Left lung (tissue), 14 donors: ENCODE measurements at places on chromosomes 7 and 10. TPM values are rescaled to one million over a fixed set of nuclear protein-coding genes. Genes with fewer than 3 reads are reported as not detected.
A peak's percentile ranks its signal among the peaks of the same experiment; 100 is the strongest.

GRCh38 chr7:1103789-1104515 is 16.0 kb downstream of the GPER1 start:
- no peaks in the 10 kb centered on the region for H3K4me1 ChIP-seq
- no peak overlapping the region for H3K4me3 ChIP-seq
- DNase-seq, result no peak
- H3K36me3 ChIP-seq, result no peaks in the 10 kb centered on the region
- no peak overlapping the region for H3K27ac ChIP-seq

DNA sequence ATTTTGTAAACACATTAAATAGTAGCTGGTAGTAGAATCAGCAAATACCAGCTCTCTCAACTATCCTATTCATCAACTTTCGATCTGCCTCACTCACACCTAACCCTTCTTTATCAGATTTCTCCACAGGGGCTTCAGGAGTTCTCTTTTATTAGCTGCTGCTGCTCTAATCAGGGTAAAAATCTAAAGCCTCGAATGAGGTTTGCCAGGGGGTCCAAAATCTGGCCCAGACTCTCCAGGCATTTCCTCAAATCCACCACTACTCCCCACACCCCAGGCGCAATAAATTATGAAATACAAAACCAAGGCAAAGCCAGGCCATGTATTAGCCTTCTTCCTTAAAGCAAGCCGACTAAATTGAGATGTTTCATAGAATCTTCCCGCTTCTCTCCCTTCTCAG is 2.3 kb downstream of the RNF216 start:
- H3K27me3 ChIP-seq, result no peaks in the 10 kb centered on the region
- H3K4me1 ChIP-seq, result peaks cover 46% of the 10 kb centered on the region
- H3K4me3 ChIP-seq, result no peak overlapping the region
- no peaks in the 10 kb centered on the region for H3K36me3 ChIP-seq
- no peak overlapping the region for H3K27ac ChIP-seq

DNA sequence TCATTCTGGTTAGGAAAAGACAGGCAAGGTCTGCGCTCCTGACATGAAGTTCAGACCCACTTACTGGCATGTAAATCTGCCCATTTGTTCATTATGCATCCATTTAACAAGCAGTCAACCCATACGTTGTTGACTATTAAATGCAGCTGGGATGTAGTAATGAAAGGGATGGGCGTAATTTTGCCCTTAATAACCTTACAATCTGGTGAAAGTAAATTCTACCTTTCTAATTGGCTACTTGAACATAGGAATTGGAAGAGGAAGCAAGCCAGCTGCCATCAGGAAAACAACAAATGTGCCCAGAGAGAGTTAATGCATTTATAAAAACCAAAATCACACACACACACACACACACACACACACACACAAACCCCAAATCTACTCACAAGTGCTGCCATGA is 170.2 kb upstream of the PITRM1 start:
- H3K4me3 ChIP-seq, result no peak overlapping the region
- no peaks in the 10 kb centered on the region for H3K36me3 ChIP-seq
- H3K4me1 ChIP-seq, result no peaks in the 10 kb centered on the region
- no peak overlapping the region for H3K27ac ChIP-seq
- DNase-seq, result no peak

DNA sequence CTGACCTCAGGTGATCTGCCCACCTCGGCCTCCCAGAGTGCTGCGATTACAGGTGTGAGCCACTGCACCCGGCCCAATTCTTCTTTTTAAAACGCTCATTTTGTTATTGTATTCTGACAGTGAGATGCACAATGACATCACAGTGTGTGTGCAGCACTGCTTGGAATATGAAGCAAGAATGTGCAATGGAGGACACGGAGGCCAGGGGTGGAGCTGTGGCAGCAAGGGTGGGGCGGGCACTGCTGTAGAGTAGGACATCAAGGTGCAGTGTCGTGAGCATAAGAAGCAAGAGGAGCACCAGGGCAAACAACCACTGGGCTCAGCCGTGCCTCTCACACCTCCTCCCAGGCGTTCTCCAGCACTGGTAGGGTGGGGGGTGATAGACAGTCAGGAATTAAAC is 26.8 kb upstream of the GRID1 start:
- DNase-seq, result no peak
- H3K4me3 ChIP-seq, result no peak overlapping the region
- H3K4me1 ChIP-seq, result peaks cover 8% of the 10 kb centered on the region
- no peaks in the 10 kb centered on the region for H3K36me3 ChIP-seq
- H3K27ac ChIP-seq, result no peak overlapping the region

DNA sequence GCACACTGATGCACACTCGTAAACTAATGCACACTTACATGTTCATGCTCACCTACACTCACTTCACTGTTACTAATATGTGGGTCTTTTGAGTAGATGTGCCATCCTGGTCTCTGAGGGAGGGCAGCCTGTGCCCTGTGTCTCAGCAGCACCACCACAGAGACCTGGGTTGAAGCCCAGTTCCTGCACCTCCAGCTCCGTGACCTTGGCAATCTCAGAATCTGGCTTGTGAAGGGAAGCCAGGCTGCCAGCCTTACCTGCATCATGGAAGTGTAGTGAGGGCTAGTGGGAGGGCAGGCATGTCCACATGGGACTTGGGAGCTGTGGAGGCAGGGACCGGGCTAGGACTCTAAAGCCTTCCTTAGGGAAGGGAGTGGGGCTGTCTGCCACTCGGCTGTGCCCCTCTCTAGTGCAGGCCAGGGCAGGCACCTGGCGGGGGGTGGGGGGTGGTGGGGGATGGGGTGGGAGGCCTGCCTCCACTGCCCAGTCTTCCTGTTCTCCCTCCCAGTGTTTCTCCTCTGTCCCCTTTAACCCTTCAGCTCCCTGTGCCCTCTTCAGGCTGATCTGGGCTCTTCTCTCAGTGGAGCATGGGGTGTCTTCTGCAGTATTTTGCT is 8.1 kb downstream of the ADCY1 start:
- H3K4me1 ChIP-seq, result no peaks in the 10 kb centered on the region
- no peak overlapping the region for H3K27ac ChIP-seq
- no peaks in the 10 kb centered on the region for H3K36me3 ChIP-seq
- H3K27me3 ChIP-seq, result no peaks in the 10 kb centered on the region
- DNase-seq, result no peak

- no peak overlapping the region for H3K27ac ChIP-seq
- H3K27me3 ChIP-seq, result no peaks in the 10 kb centered on the region
- no peak overlapping the region for H3K4me3 ChIP-seq
Observed at GRCh38 chr10:62903828-62904227, 87.7 kb upstream of the EGR2 start.

DNA sequence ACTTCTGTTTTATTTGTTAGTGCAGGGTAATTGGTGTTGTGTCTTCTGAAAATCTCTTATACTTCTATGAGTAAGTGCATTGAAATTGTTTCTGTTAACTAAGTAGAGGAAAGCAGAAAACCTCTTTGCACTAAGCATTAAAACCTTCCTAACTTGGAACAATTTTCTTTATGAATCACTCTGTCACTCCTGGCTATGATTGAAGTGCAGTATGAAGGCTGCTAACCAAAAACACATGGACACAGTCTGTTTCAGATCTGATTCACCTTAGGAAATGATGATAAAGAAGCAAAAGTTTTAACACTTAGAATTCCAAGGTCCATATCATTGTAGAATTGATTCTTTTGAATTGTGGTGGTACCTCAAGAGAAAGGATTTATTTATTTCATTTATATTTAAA is 41.9 kb downstream of the MET start:
- no peak for DNase-seq
- no peaks in the 10 kb centered on the region for H3K36me3 ChIP-seq
- H3K27me3 ChIP-seq, result no peaks in the 10 kb centered on the region
- H3K4me3 ChIP-seq, result no peak overlapping the region
- H3K4me1 ChIP-seq, result no peaks in the 10 kb centered on the region

DNA sequence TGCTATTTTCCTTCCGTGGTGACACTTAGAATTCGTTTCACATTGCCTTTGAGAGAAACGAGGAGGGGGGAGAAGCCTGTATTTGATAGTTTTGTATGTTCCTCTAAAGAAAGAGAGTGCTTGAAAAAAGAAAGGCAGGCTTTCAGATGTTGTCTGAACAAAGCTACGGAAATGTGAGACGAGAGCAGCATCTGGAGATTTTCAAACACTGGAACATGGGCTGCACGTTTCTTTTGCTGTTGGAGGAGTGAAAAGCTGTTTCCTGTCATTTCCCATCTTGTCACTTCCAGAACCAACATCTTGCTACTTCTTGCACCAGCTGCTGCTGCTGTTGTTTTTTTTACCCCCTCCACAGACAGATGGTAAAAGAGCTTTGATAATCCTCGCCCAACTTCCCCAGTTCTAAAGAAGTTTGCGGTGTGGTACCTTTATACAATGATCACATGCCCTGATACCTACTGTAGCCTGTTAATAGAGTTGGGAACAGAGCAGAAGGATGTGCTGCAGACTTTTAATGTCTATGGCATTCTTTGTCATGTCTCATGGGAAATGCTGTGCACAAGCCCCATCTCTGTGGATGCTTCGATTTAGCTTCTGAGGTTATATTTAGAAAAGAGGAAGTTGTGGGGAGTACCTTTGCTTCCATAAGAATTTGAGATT is 408.1 kb downstream of the AUTS2 start:
- no peak overlapping the region for H3K4me3 ChIP-seq
- H3K4me1 ChIP-seq, result no peaks in the 10 kb centered on the region
- peak; percentile 90 for DNase-seq
- no peaks in the 10 kb centered on the region for H3K36me3 ChIP-seq
- H3K27me3 ChIP-seq, result no peaks in the 10 kb centered on the region
- H3K27ac ChIP-seq, result no peak overlapping the region

GRCh38 chr7:13181216-13181615 is 493.8 kb downstream of the ARL4A start:
- H3K27me3 ChIP-seq, result no peaks in the 10 kb centered on the region
- no peak overlapping the region for H3K4me3 ChIP-seq
- DNase-seq, result no peak
- H3K4me1 ChIP-seq, result no peaks in the 10 kb centered on the region

DNA sequence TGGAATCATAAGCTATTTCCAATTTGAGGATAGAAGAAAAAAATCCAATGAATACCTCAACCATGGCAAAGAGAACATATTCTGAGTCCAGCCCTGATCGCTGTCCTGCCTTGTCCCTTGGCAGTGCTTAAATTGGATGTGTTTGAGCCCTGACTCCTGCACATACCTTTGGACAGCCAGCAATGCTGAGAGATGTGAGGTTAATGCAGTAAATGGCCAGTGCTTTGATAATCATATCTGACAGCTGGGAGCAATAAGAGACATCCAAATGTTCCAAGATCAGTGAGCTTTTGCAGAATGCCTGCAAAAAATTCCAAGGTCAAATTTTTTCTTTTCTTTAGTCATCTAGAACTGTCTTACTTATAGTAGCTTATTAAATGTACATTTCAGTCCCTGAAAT is 80.1 kb upstream of the LRRC17 start:
- DNase-seq, result no peak
- H3K4me3 ChIP-seq, result no peak overlapping the region
- peaks cover 14% of the 10 kb centered on the region for H3K36me3 ChIP-seq
- no peaks in the 10 kb centered on the region for H3K4me1 ChIP-seq
- no peaks in the 10 kb centered on the region for H3K27me3 ChIP-seq
- H3K27ac ChIP-seq, result no peak overlapping the region

GRCh38 chr7:3397324-3397723 is 96.3 kb downstream of the SDK1 start:
- no peak for DNase-seq
- H3K36me3 ChIP-seq, result no peaks in the 10 kb centered on the region
- H3K4me1 ChIP-seq, result no peaks in the 10 kb centered on the region

- peak overlapping the region; percentile 67 for H3K27ac ChIP-seq
- no peak overlapping the region for H3K4me3 ChIP-seq
- H3K27me3 ChIP-seq, result no peaks in the 10 kb centered on the region
- H3K36me3 ChIP-seq, result no peaks in the 10 kb centered on the region
- no peak for DNase-seq
- H3K4me1 ChIP-seq, result peaks cover 7% of the 10 kb centered on the region
Observed at GRCh38 chr7:88396948-88397322, 90.2 kb upstream of the STEAP4 start.

DNA sequence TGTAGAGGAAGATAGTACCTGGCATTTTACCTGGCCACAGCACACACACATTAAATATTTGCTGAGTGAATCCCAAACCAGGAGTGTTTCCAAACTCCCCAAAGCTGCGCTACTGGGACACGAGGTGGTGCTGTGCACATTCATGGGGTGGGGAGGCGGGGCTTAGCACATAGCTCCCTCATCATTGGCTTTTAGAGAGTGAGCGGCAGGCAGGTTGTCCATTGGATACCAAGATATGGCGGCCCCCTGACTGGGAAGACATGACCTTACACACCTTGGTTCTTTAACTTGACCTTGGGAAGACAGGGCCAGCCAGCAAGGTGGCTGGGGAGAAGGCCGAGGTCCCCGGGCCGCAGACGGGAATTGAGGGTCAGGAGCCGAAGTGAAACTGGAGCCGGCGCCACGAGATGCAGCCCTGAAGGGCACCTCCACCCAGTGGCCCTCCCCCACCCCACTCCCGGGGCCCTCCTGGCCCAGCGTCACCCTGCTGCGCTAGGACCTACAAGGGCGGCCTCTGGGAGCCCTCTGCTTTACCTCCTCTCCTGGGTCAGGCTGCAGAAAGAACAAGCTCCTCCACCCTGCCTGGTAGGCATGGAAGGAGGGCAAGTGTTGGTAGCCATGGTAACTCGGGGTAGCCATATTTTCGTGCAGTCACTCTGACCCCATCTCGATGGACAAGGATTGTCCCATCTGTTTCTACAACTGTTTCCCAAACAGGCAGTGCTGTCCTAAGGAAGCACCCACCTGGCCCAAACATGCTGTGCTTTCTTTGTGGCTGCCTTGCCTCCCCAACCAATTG is 24.0 kb downstream of the TMEM176A start:
- no peaks in the 10 kb centered on the region for H3K27me3 ChIP-seq
- no peaks in the 10 kb centered on the region for H3K4me1 ChIP-seq
- H3K27ac ChIP-seq, result no peak overlapping the region
- no peaks in the 10 kb centered on the region for H3K36me3 ChIP-seq
- no peak overlapping the region for H3K4me3 ChIP-seq

The ASAH2 gene
- 0.70 TPM for polyA plus RNA-seq

The CTAGE4 gene
- polyA plus RNA-seq, result 10.6 TPM

The PALD1 gene
- 21.0 TPM for polyA plus RNA-seq

The NT5C2 gene
- polyA plus RNA-seq, result 124 TPM

The OR2A1 gene
- polyA plus RNA-seq, result 1.6 TPM

The H2BK1 gene
- not detected for polyA plus RNA-seq

The CSGALNACT2 gene
- polyA plus RNA-seq, result 36.3 TPM

The GRM8 gene
- not detected for polyA plus RNA-seq

The ENTPD1 gene
- polyA plus RNA-seq, result 23.1 TPM

The GIMAP2 gene
- polyA plus RNA-seq, result 24.4 TPM
